Spinal cord (tissue), 10 donors: ENCODE measurements at places on chromosomes 11 and 22.
A peak's percentile ranks its signal among the peaks of the same experiment; 100 is the strongest.

DNA sequence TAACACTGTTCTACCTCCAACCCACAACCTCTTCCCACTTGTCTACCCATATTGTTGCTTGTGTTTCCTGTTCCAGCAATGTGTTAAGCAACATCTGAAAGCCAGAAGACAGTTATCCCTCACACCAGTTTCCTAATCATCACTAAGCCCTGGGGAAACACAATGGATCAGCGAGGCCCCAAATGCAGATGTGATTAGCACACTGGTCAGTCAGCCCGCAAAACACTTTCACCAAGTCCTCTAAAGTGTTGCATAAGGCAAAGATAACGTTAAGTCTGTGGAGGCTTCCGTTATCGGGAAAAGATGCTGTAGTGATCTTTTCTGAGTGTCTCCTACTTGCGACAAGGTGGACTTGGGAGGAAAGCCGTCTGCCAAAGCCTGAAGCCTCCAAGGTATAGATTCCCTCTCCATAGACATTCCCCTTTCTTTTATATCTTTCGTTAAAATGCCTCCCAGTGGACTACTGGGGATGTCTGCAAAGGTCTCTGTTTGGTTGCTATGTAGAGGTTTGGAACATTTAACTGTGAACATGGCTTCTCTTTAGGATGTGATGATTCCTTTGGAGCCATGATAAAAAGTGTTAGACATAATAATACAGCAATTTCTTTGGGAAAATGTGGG is at the start of gene MS4A3:
MS4A3 (plus strand) TSS at position 317 of the 621 bp plus-strand sequence. CDS start 4,496 bp downstream, outside the sequence.
- no peak for DNase-seq

- no peak for DNase-seq
Observed at GRCh38 chr22:39268645-39269044, 23.9 kb upstream of the PDGFB start.

DNA sequence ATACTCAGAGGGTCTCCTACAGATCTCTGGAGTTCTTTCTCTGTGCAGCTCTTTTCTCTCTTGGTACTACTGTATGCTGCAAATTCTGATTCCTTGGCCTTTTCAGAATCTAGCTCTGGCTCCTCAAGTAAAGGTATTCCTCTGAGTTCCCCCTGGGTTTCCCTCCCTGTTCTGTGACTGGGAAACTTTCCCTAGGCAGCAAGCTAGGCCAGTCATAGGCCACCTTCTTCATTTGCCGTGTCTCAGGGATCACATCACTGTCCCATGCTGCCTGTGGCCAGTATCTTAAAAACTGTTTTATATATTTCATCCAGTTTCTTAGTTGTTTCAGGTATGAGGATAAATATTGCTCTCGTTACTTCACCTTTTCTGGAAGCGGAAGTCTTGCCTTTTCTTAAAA is 71.2 kb downstream of the FAM83F start:
- no peak for DNase-seq

DNA sequence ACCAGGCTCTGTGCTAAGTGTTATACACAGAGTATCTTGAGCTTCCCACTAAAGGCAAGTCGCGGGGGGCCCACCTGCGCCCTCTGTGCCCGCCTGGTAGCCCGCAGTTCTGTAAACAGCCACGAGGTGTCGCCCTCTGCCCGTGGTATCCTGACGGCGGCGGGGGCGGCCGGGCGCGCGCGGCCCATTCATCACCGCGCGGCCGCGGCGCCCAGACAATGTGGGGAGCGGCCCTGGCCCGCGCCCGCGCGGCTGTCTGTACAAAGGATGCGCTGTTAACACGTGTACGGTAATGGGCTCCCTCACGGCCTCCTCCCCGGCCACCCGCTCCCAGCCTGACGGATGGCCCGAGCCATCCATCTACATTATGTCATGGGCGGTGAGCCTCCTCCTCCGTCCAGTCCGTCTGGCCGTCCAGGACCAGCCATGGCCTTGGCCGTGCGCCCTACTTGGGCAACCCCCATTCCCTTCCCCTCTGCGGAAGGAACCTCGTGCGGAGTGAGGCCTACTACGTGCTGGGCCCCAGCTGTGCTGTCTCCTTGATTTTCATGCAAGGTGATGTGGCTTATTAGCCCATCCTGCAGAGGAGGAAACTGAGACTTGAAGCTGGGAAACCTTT is 99.4 kb downstream of the MIAT start:
- DNase-seq, result no peak

DNA sequence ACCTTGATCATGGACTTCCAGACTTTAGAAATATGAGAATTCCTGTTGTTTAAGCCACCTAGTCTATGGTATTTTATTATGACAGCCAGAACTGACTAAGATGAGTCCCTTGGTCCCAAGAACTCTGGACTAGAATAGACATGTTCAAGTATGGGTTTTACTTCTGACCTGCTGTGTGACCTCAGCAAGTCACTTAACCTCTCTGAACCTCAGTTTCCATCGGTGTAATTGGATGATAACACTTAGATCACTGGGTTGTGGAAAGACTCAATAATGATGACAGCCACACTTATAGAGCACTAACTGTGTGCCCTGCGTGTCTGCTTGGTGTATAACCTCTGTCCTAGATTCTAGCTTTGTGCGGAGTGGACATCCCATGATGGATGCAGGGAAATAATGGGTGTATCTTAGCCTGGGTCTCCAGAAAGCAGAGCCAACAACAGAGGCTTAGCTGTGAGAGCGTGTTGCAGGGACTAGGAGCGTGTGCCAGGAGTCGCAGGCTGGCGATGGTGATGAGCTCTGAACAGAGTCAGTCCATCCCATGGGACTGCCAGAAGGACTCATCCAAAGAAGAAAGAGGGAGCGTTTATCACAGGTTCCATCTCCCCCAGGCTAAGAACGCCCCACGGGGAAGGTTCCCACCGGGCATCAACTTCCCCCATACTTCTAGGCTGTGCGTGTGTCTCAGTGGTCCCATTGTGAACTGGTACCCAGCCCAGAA is 93.2 kb upstream of the TP53I11 start:
- no peak for DNase-seq

DNA sequence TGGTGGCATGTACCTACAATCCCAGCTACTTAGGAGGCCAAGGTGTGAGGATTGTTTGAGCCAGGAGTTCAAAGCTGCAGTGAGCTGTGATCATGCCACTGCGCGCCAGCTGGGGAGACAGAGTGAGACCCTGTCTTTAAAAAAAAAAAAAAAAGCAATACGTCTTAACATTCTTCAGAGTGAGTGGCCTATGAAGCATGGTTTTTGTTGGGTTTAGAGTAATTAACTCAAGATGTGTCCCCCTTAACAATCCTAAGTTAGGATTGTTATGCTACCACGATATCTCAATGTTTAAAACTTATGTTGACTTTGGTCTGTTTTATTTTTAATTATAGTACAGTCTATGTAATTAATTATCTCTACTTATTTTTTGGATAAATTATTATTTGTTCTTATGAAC is 156.1 kb downstream of the HIPK3 start:
- DNase-seq, result no peak

- DNase-seq, result no peak
Observed at GRCh38 chr11:90250970-90251369, 28.1 kb upstream of the CHORDC1 start.

- no peak for DNase-seq
Observed at GRCh38 chr22:20380486-20380885, 13.5 kb upstream of the ZNF74 start.

DNA sequence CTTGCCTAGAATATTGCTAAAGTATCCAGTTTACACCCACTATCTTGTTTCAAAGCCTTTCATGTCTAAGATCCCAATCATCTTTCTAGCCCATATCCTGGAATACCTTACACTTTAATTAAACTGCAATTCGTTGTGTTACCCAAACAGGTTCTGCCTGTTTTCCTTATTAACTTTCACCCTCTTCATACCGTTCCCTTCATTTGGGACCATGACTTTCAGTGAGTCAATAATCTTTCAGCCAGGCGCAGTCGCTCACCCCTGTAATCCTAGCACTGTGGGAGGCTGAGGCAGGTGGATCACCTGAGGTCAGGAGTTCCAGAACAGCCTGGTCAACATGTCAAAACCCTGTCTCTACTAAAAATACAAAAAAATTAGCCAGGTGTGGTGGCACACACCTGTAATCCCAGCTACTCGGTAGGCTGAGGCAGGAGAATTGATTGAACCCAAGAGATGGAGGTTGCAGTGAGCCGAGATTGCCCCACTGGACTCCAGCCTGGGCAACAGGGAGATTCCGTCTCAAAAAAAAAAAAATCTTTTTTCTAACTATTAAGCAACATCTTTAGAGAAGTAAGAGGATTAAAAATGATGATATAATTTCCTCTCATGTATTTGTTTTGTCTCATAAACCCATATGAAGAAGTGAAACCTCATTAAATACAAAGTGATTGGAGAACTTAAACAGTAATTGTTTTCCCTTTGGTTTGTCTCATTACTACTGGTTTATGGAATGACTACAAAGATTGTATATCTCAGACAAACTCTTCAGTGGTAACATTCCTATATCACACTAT is 20.7 kb downstream of the DMC1 start:
- no peak for DNase-seq

GRCh38 chr22:42716221-42716620 is 4.4 kb downstream of the A4GALT start:
- no peak for DNase-seq

- no peak for DNase-seq
Observed at GRCh38 chr22:47929646-47930185, 1167.3 kb downstream of the TBC1D22A start.

DNA sequence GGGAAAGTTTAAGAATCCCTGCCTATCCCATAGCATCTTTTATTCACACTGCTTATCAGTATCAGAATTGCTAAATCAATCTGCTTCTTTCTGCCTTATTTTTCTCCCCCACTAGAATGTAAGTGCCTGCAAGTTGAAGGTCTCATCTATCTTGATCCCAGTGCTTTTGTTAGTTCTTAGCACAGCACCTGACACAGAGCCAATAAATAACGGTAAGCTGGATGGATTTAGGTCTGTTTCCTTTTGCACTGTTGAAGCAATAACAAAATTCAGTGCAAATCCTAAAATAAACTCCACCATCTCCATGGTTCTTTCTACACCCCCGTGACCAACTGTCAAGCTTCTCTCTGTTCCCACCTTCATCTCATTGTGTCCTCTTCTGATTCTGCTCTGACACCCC is 36.7 kb upstream of the CD44 start:
- DNase-seq, result peak; percentile 38

GRCh38 chr11:103167166-103167565 is 57.9 kb downstream of the DYNC2H1 start:
- no peak for DNase-seq

DNA sequence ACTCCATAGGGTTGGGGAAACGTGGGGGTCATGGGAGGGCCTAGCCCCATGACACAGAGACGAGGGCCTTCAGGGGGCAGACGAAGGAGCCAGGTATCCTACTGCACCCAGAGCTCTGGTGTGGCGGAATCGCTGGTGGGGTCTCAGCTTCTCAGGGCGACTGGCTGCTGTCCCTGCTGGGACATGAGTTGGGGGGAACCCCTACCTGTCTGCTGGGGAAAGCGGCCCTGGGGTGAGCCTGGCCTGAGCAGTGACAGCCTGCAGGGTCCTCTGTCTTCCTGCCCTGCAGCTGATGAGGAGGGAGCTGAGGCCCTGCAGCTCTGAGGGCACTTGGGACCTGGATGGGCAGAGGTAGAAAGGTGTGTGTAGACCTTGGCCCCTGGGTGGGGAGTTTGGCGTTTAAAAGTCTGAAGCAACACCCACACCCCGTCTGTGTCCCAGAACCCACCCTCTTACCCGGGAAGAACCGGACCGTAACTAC is 33.6 kb upstream of the GRAMD4 start:
- no peak for DNase-seq

DNA sequence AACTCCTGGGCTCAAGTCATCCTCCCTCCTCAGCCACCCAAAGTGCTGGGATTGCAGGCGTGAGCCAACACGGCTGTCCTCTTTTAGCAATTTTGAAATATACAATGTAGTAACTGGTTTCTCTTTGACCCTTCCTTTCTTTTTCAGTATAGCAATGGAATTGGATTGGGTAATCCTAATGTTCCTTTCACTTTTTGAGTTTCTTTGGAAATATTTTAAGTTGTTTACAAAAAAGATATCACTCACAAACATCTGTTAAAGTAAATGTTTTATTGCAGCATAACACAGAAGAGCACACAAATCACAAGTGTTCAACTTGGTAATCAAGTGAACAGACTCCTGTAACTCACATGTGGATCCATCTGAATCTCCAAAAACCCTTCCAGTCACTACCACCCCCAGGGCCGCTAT is 44.6 kb upstream of the EP300 start:
- no peak for DNase-seq

- no peak for DNase-seq
Observed at GRCh38 chr11:65896034-65896999, 3.9 kb downstream of the FOSL1 start.

DNA sequence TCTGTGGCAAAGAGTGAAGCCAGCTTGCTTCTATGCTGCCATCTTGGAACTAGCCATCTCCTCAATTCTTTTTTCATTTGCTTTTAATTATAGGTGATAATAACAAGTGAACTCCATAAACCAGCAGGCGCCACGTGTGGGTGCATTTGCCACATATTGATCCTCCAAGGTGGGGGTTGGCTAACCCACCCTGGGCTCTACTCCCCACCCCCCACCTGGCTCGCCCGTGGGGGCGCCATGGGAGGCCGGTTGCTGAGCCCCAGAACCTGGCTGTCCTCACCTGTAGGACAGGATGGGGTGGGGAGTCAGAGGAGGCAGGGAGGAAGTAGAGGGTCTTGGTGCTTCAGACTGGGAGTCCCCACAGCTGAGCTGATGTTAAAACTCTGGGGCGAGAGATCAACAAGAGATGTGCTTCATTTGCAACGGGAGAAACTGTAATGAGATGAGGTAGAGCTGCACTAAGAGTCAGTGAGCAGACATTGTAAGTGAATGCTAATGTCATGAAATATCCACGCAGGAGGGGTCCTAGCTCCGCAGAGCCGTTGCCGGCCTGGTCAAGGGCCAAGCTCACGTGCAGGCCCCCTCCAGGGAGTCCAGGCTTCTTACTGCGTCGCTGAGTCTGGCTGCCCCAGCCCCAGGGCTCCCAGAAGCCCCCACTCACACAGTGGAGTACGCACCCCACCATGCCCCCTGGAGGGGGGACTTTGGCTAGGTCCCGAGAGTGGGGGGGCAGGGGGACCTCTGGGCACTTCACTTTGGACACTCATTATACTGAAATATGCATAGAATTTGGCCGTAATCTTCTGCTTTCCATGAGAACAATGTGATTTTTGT is 59.4 kb downstream of the BRD1 start:
- no peak for DNase-seq

DNA sequence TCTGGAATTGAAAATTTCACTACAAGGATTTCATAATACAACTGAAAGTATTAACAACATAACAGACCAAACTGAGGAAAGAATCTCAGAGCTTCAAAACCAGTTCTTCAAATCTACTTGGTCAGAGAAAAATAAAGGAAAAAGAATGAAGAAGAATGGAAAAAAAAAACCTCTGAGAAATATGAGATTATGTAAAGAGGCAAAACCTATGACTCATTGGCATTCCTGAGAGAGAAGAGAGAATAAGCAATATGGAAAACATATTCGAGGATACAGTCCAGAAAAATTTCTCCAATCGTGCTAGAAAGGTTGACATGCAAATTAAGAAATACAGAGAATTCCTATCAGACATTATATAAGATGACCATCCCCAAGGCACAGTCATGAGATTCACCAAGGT is 23.4 kb upstream of the GPR83 start:
- no peak for DNase-seq

GRCh38 chr11:119854521-119854920 is 125.5 kb upstream of the NECTIN1 start:
- DNase-seq, result no peak
